ENCODE measurements at places on chromosomes 5 and 9.

GRCh38 chr5:63050916-63051315, 472.3 kb downstream of the LRRC70 start:
- no peak for DNase-seq

DNA sequence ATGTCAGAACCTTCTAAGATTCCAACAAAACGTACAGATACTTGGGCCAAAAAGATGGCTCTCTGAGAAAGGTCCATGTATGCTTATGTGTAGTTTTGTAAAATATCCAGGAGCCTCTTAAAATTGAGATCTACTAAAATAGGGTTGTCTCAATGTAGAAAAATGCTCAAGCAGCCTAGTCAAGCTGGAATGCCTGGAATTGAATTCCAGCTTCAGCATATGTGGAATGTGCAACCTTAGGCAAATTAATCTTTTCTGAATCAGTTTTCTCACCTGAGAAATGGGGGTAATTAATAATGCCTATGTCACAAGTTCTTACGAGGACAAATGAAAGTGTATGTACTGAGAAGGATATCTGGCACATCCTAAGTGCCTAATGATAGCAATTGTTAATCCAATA, 662.4 kb downstream of the DTWD2 start:
- DNase-seq, result no peak

DNA sequence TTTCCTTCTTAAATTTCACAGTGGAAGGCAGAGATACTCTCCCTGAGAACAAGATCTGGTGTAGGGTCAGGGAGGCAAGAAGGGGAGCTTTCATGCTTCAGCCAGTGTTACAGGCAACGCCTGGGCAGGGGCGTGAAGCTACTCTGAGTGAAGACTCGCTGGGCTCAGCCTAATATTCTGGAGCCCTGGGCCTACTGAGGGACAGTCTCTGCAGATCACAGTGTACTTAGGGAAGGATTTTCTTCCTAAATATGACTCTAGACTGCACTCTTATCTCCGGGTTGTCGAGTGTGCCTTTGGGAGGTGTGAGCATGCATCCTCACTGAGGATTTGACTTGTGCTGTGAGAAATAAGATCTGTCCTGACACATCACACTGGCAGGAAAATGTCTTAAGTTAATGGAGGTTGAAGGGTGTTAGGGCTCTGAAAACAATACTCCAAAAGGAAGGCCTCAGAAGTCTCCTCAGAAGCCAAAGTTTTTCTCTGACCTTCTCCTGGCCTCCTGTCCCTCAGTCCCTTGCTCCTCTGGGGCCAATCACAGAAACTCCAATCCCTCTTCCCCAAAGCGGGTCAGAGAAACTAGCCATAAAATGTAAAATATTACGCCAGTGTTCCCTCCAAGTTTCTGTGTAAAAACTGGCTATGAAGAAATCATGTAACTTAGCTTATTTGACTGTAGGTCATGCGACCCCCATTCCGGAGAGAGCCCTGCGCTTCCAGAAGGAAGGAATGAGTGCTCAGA, 156.8 kb upstream of the TBC1D2 start:
- DNase-seq, result no peak

DNA sequence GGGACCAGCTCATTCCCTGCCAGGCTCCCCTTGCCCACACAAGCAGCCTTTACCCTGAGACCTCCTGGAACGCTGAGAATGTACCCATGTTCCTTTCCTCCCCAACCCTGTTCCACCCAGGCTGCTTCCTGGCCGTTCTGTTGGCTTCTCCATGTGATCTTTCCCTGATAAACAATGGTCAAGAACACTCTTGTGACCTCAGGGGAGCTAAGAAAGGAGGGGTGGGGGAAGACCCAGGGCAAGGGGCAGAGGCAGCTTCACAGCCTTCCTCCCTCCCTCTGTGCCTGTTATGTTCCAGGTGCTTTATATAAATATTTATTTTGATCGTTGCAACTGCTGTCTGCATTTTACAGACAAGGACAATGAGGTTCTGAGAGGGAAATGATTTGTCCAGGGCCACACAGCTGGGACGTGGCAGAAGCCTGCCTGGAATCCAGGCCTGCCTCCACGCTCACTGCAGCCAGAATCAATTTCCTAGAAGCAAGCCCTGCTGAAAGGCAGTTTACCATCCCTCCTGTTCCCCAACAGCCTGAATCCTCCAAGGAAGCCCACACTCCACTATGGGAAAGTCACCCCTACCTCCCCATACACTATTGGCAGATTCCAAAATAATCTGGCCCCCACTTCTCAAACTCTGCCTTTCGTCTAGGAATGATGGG, 3.9 kb downstream of the SHROOM1 start:
- DNase-seq, result no peak

DNA sequence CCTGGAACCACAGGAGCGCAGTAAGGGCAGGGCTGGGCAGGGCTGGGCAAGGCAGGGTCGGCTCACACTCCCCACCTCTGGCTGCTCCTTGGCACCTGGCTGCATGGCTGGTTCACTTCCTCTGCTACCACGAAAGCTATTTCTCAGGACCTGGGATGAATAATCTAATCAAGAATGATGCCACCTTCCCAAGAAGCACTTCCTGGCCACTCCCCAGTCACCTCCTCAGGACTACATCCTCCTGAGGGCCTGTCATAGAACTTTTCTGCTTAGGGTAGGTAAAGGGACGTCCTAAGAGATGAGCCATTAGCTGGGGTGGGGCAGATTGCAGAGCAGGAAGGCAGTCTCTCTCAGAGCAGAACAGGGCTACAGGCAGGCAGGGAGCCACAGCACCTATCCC, 288.2 kb upstream of the MAP3K1 start:
- no peak for DNase-seq

- no peak for DNase-seq
Measured at GRCh38 chr5:88870285-88870684, 12.7 kb downstream of the MEF2C start.

DNA sequence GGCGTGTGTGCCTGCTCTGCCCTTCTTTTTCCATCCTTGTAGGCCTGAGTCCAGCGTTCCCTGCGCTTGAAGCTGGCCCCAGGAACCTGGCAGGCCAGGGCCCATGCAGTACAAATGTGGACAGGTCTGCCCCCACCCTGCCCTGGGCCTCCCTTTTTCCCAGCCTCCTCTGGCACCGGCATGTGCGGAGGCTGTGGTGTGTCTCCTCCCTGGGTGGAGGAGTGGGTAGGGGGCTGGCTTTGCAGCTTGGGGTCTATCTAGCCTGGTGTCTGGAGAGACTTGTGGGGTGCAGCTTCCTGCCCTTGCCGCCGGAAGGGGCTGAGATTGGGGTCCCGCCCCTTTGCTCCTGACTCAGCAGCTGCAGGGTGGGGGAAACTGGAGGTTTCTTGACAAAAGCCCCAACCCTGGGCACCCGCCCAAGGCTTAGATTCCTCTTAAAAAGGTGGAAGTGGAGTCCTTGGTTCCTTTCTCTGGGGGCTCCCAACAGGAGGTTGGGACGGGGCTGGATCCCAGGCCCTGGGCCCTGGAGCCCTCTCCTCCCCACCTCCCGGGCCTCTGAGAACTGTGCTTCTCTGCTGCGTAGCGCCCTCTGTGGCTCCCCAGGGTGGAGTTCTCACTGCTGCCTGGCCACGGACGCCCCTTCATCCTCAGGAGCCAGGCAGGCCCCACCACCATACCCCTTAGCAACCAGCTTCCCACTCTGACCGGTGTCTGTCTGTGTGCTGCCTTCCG, 18.0 kb downstream of the RXRA start:
- peak; percentile 67 for DNase-seq

DNA sequence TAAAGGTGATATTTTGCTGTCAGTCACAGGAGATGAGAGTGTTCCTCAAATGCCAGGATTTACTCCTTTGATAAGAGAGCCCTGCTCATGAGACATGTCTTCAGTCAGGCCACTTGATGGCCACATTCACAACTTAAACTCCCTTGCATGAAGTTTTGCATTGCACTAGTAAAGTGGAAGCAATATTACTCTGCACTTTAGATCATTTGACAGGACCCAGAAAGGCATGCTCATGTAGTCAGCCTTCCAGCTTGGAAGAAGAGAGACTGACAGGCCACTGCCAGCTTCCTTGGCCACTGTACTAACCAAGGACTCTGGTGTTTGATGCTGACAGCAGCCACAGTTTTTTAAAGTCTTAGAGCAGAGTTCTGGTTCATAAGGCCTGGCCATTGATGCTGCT, 42.6 kb downstream of the NPR3 start:
- no peak for DNase-seq

DNA sequence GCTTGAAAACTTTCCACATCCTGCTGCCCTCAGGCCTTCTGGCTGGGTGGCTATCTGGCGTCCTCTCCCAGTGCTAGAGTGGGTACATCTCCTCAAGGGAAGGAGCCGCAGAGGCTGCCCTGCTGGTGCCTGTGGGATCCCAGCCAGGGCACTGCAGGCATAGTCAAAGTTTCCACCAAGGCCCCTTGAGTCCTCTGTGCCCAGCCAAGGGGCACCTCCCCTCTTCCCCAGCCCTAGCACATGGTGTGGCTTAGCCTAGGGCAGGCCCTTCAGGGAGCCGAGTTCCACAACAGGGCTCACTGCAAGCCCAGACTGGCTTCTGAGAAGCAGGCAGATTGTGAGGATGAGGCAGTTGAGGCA, 103.2 kb downstream of the RGS3 start:
- no peak for DNase-seq

Data from H7 (cell line).